CD4-positive, alpha-beta memory T cell (primary cell): ENCODE measurements at places on chromosomes 4 and X. TPM values are rescaled to one million over a fixed set of nuclear protein-coding genes. Genes with fewer than 3 reads are reported as not detected.
A peak's percentile ranks its signal among the peaks of the same experiment; 100 is the strongest.

The AKAP4 gene
- polyA plus RNA-seq = not detected

The ADGRA3 gene
- not detected for polyA plus RNA-seq

The EFHC2 gene
- 5.1 TPM for polyA plus RNA-seq

The SLC49A3 gene
- polyA plus RNA-seq = not detected

The CNOT6L gene
- 44.9 TPM for polyA plus RNA-seq

The UCP1 gene
- polyA plus RNA-seq = not detected

The GUCY1A1 gene
- polyA plus RNA-seq = not detected

The NUP62CL gene
- 1.6 TPM for polyA plus RNA-seq

The PCDH10 gene
- polyA plus RNA-seq = not detected

The ARHGAP6 gene
- polyA plus RNA-seq = not detected

The ADH4 gene
- polyA plus RNA-seq = not detected

The SPINK2 gene
- 5.9 TPM for polyA plus RNA-seq

The SLC25A53 gene
- 7.1 TPM for polyA plus RNA-seq

The SGMS2 gene
- polyA plus RNA-seq = not detected

The SOX3 gene
- polyA plus RNA-seq = not detected

The AFAP1 gene
- 6.3 TPM for polyA plus RNA-seq

GRCh38 chr4:17065821-17066220 lies 167.4 kb upstream of the LDB2 start:
- H3K4me3 ChIP-seq = no peak overlapping the region
- H3K27me3 ChIP-seq = no peaks in the 10 kb centered on the region
- H3K36me3 ChIP-seq = no peaks in the 10 kb centered on the region
- H3K4me1 ChIP-seq = no peaks in the 10 kb centered on the region

DNA sequence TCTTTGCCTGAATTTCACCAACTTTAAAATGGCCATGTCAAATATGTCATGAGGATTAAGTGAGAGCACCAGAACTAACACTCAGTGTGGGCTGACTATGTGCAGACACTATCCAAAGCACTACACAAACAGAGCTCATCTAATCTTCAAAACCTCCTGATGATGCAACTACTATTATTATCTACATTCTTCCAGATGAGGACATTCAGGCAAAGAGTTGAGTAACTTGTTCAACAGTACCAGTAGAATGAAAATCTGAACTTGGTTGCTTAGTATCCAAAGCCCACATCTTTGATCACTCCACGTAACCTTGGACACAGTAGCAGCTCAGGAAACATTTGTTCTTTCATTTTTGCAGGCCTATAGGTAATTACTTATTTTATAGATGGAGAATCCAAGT lies 90.1 kb downstream of the ATP8A1 start:
- H3K4me1 ChIP-seq = no peaks in the 10 kb centered on the region
- no peaks in the 10 kb centered on the region for H3K36me3 ChIP-seq
- DNase-seq = no peak
- no peaks in the 10 kb centered on the region for H3K27me3 ChIP-seq
- no peak overlapping the region for H3K27ac ChIP-seq

- DNase-seq = no peak
- no peak overlapping the region for H3K4me3 ChIP-seq
- H3K36me3 ChIP-seq = no peaks in the 10 kb centered on the region
- no peak overlapping the region for H3K27ac ChIP-seq
Measured at GRCh38 chr4:69489856-69490255, 5.8 kb downstream of the UGT2B4 start.

GRCh38 chr4:141761926-141762325 lies 125.5 kb downstream of the IL15 start:
- H3K36me3 ChIP-seq = no peaks in the 10 kb centered on the region
- no peak for DNase-seq
- no peaks in the 10 kb centered on the region for H3K4me1 ChIP-seq
- H3K27me3 ChIP-seq = no peaks in the 10 kb centered on the region

DNA sequence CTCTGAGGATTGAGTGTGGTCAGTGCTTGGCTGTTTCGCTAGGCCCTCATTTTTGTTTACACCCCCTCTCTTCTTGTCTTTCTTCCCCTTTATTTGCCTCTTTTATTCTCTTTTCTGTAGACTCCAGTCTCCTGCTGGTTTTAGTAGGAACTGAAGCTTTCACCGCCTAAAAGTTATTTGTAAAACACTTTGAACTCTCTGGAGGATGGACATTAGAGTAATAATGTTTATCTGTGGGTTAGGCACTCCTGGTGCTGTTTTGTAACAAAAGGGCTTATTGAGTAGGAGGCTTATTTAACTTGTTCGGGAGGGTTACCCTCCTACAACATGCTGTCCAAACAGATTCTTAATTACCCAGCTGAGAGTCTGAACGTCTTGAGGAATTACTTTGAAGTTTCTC lies 1.6 kb upstream of the ARHGAP10 start:
- no peaks in the 10 kb centered on the region for H3K36me3 ChIP-seq
- H3K27ac ChIP-seq = no peak overlapping the region
- no peak overlapping the region for H3K4me3 ChIP-seq
- H3K27me3 ChIP-seq = no peaks in the 10 kb centered on the region
- peaks cover 26% of the 10 kb centered on the region for H3K4me1 ChIP-seq
- no peak for DNase-seq

GRCh38 chrX:131331152-131331551 lies 42.0 kb upstream of the IGSF1 start:
- no peak overlapping the region for H3K4me3 ChIP-seq
- no peaks in the 10 kb centered on the region for H3K36me3 ChIP-seq
- H3K27me3 ChIP-seq = no peaks in the 10 kb centered on the region
- H3K27ac ChIP-seq = no peak overlapping the region

- H3K27ac ChIP-seq = no peak overlapping the region
- H3K4me1 ChIP-seq = peaks cover 41% of the 10 kb centered on the region
- no peaks in the 10 kb centered on the region for H3K27me3 ChIP-seq
- H3K4me3 ChIP-seq = no peak overlapping the region
- no peaks in the 10 kb centered on the region for H3K36me3 ChIP-seq
- no peak for DNase-seq
Measured at GRCh38 chr4:173367946-173368345, 2.8 kb upstream of the SAP30 start.

DNA sequence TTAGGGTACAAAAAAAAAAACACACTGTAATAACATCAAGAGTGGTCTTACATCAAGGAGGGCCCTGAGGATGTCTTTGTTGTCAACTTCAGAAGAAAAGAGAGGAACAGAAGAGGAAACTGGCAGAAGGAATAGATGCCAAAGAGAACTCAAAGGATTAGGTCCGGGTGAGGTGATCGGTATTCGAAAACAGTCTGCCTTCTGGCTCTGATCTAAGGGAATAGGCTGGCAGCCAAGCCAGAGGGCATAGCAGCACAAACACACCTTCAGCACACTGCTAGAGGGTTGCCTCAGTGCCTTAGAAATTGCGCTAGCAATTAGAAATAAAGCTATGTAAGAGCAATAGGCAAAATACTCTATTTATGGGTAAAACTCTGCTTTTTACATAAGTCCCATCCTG lies 91.4 kb upstream of the TTC29 start:
- no peaks in the 10 kb centered on the region for H3K36me3 ChIP-seq
- H3K4me1 ChIP-seq = no peaks in the 10 kb centered on the region
- H3K27me3 ChIP-seq = peaks cover 4% of the 10 kb centered on the region
- H3K4me3 ChIP-seq = no peak overlapping the region
- no peak overlapping the region for H3K27ac ChIP-seq

DNA sequence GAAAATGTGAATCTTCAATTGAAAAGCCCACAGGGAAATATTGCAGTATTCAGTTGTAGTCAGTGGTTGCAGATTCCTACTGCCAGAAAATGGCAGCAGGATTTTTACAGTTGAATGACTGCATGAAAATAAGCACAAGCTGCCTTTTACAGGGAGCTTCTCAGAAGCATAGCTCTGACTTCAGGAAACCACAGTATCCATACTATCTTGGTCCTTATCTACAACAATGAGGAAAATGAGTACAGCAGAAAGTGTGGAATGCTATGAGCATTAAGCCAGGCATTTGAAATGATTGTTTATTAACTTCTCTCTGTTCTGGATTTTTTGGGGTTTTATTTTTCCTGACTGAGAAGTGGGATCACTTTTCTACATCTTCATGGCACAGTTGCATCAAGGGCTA lies 34.6 kb upstream of the PRRG1 start:
- DNase-seq = no peak
- H3K4me1 ChIP-seq = no peaks in the 10 kb centered on the region
- no peak overlapping the region for H3K4me3 ChIP-seq
- H3K27me3 ChIP-seq = no peaks in the 10 kb centered on the region

DNA sequence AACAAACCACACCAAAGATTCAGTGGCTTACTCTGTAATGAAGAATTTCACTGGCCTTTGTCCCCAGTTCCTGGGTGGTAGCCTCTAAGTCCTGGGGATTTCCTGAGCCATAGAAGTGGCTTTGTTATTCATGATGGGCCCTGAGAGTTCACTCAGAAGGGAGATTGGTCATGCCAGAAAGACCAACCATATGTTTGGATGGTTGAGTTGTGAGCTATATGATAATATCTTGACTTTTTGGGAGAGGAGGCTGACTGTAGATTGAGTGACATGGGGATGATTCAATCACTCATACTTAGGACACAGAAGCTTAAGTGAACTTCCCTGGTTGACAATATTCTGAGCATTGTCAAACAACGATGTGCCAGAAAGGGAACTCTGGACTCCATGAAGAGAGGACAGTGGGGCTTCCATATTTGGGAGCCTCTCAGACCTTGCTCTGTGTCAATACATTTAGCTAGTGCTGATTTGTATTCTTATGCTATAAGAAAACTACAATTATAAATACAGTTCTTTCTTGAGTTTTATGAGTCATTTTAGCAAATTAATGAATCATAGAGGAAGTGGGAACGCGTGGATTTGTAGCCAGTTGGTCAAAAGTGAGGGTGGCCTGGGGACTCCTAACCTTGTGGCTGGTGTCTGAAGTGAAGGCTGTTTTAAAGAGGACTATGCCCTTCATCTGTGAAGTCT lies 392.0 kb downstream of the GBA3 start:
- H3K4me3 ChIP-seq = no peak overlapping the region
- no peaks in the 10 kb centered on the region for H3K4me1 ChIP-seq
- no peak overlapping the region for H3K27ac ChIP-seq
- no peak for DNase-seq
- H3K27me3 ChIP-seq = no peaks in the 10 kb centered on the region

GRCh38 chr4:73803213-73803612 lies 33.3 kb upstream of the CXCL6 start:
- H3K36me3 ChIP-seq = no peaks in the 10 kb centered on the region
- no peak overlapping the region for H3K4me3 ChIP-seq
- H3K4me1 ChIP-seq = no peaks in the 10 kb centered on the region
- no peak for DNase-seq
- H3K27me3 ChIP-seq = no peaks in the 10 kb centered on the region

- no peaks in the 10 kb centered on the region for H3K4me1 ChIP-seq
- no peak for DNase-seq
- no peak overlapping the region for H3K4me3 ChIP-seq
- no peaks in the 10 kb centered on the region for H3K27me3 ChIP-seq
Measured at GRCh38 chr4:59936566-59936965, 1263.6 kb upstream of the ADGRL3 start.

GRCh38 chr4:80012291-80012690 lies 60.7 kb downstream of the ANTXR2 start:
- peaks cover 61% of the 10 kb centered on the region for H3K4me1 ChIP-seq
- H3K27me3 ChIP-seq = no peaks in the 10 kb centered on the region
- no peak overlapping the region for H3K4me3 ChIP-seq
- H3K27ac ChIP-seq = no peak overlapping the region

DNA sequence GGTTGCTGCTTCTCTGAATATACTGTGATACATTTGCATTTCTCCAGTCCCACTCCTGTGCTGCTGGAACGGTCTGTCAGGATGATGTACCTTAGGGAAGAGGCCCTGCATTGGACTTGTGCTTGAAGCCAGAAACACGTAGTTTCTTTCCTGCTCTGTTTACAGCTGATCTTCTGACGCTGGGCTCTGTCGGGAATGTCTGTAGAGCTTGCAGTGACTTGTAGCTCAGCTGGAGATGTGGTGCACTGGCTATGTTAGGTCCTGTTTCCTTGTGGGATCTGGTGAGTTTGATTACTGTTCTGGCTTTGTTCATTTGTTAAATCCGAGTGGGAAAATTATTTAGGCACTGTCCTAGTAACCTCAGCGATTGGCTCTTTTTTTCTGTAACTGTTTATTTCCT lies 137.2 kb upstream of the WDR1 start:
- no peak overlapping the region for H3K4me3 ChIP-seq
- no peak overlapping the region for H3K27ac ChIP-seq
- no peaks in the 10 kb centered on the region for H3K27me3 ChIP-seq
- DNase-seq = no peak
- H3K36me3 ChIP-seq = no peaks in the 10 kb centered on the region
- H3K4me1 ChIP-seq = no peaks in the 10 kb centered on the region

- H3K4me3 ChIP-seq = no peak overlapping the region
- peaks cover 10% of the 10 kb centered on the region for H3K4me1 ChIP-seq
- peaks cover 31% of the 10 kb centered on the region for H3K27me3 ChIP-seq
- DNase-seq = no peak
Measured at GRCh38 chr4:52052475-52052780, 1.3 kb downstream of the SPATA18 start.

- no peak overlapping the region for H3K27ac ChIP-seq
- no peaks in the 10 kb centered on the region for H3K36me3 ChIP-seq
- no peaks in the 10 kb centered on the region for H3K4me1 ChIP-seq
- no peaks in the 10 kb centered on the region for H3K27me3 ChIP-seq
Measured at GRCh38 chr4:99655308-99656081, 2.1 kb downstream of the C4orf54 start.

DNA sequence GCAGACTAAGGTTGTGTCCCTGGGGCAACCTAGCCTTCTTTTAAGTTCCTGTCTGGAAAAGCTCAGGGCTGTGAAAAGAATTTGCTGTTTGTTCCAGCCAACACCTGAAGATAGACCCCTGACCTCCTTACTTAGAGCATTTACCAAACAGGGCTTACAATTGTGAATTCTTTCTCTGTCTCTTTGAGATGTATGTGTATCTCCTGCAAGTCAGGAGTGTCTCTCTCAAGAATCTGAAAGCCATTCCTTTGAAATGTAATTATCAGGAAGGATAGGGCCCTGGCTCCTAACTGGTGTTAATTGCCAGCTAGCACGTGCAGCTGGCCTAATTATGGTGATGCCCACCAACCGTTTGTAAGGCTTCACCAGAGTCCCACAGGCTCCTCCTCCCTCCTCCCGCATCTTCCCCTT lies 18.2 kb downstream of the CCNG2 start:
- DNase-seq = no peak
- H3K27me3 ChIP-seq = no peaks in the 10 kb centered on the region
- H3K4me1 ChIP-seq = no peaks in the 10 kb centered on the region

GRCh38 chr4:153465140-153465539 lies 1.0 kb upstream of the TMEM131L start:
- no peak for DNase-seq
- no peaks in the 10 kb centered on the region for H3K36me3 ChIP-seq
- H3K4me3 ChIP-seq = no peak overlapping the region
- H3K4me1 ChIP-seq = peaks cover 25% of the 10 kb centered on the region
- H3K27me3 ChIP-seq = no peaks in the 10 kb centered on the region
- peak overlapping the region; percentile 56 for H3K27ac ChIP-seq

- no peak for DNase-seq
- H3K36me3 ChIP-seq = no peaks in the 10 kb centered on the region
- H3K4me3 ChIP-seq = no peak overlapping the region
- no peaks in the 10 kb centered on the region for H3K27me3 ChIP-seq
Measured at GRCh38 chrX:131549011-131549410, 5.1 kb downstream of the OR13H1 start.
